CD8-positive, alpha-beta memory T cell (primary cell): ENCODE measurements at places on chromosomes 12 and 14.

DNA sequence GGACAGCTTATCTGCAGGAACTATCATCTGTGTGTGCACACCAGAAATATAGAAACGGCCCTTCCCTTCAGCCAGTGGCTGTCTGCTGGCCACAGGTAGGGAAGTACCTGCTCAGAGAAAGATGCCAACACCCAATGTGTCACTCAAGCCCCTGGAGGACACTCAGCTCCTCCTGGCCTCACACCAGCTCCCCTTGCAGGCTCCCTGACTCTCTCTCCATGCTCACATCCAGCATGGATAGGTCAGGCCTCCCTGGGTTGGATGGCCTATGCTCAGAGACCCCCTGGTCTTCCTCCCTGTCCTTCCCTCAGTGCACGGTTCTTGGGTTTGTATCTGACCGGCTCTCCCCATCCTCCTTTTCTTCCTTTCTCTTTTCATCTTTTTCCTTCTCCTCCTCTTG, 202.1 kb downstream of the BCL11B start:
- H3K27me3 ChIP-seq, result no peaks in the 10 kb centered on the region
- no peak for DNase-seq
- H3K4me3 ChIP-seq, result no peak overlapping the region
- no peaks in the 10 kb centered on the region for H3K36me3 ChIP-seq
- H3K27ac ChIP-seq, result no peak overlapping the region
- no peaks in the 10 kb centered on the region for H3K4me1 ChIP-seq

DNA sequence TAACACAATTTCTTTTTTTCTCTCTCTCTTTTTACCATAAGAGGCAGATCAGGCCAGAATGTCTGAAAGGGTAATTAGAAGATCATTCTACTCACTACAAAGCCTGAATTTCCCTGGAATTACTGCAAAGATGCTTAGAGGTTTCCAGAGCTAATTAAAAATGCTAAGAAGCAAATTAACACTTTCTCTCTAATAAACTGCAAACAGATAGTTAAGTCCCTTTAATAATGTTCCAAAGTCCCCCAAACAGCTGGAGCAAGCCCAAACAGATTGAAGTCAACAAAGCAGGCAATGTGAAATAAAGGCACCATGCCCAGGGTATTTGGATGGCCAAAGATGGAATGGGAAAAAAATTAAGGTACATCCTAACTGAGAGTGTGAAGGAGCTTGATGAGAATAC, 208.8 kb upstream of the LRFN5 start:
- H3K4me3 ChIP-seq, result no peak overlapping the region
- DNase-seq, result no peak
- H3K27ac ChIP-seq, result no peak overlapping the region
- no peaks in the 10 kb centered on the region for H3K4me1 ChIP-seq
- no peaks in the 10 kb centered on the region for H3K36me3 ChIP-seq
- no peaks in the 10 kb centered on the region for H3K27me3 ChIP-seq

DNA sequence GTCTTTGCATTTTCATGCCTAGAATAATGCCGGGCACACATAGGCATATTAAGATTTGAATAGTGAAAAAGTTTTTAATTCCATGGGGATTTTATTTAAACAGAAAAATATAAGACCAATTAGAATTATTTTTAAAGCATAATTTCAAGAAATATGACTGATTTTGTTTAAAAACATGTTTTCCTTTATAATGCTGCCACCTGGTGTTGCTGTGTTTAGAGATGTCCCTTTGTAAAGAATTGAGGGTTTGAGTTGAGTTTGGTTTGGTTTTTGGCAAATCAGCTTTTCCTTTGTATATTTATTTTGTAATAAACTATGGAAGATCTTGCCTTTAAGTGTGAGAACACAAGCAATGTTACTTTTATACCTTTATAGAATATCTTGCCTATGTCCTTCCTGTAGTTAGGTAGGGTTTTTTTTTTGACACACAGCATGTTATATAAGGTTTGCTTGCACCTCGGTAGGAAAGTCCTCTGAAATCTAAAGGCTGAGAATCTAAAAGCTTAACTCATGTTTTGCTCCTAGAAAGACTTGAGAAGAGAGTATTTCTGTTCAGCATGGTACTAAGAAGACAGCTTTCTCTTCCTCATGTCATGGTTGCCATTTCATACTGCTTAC, 31.4 kb upstream of the SNAPC1 start:
- no peaks in the 10 kb centered on the region for H3K27me3 ChIP-seq
- H3K36me3 ChIP-seq, result peaks cover 48% of the 10 kb centered on the region
- no peak overlapping the region for H3K27ac ChIP-seq
- H3K4me3 ChIP-seq, result no peak overlapping the region
- peaks cover 7% of the 10 kb centered on the region for H3K4me1 ChIP-seq
- DNase-seq, result no peak

DNA sequence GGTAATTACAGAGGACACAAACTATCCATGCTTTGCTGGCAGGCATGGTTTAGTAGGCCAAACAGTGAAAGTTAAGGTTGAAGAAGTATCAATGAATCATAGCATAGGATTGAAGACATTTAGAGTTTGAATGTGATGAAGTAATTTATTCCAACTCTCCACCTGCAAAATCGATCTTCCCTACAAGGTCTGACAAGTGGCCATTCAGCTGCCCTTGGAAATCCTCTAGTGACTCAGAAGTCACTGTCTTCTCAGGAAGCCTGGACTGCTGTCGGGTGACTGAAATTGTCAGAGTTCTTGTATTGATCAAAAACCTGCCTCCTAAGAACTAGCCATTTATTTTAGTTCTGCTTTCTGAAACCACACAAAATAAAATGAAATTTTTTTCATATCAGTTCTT, 17.7 kb upstream of the STXBP6 start:
- H3K27ac ChIP-seq, result no peak overlapping the region
- H3K27me3 ChIP-seq, result no peaks in the 10 kb centered on the region
- H3K4me1 ChIP-seq, result no peaks in the 10 kb centered on the region
- H3K4me3 ChIP-seq, result no peak overlapping the region
- no peaks in the 10 kb centered on the region for H3K36me3 ChIP-seq
- no peak for DNase-seq

DNA sequence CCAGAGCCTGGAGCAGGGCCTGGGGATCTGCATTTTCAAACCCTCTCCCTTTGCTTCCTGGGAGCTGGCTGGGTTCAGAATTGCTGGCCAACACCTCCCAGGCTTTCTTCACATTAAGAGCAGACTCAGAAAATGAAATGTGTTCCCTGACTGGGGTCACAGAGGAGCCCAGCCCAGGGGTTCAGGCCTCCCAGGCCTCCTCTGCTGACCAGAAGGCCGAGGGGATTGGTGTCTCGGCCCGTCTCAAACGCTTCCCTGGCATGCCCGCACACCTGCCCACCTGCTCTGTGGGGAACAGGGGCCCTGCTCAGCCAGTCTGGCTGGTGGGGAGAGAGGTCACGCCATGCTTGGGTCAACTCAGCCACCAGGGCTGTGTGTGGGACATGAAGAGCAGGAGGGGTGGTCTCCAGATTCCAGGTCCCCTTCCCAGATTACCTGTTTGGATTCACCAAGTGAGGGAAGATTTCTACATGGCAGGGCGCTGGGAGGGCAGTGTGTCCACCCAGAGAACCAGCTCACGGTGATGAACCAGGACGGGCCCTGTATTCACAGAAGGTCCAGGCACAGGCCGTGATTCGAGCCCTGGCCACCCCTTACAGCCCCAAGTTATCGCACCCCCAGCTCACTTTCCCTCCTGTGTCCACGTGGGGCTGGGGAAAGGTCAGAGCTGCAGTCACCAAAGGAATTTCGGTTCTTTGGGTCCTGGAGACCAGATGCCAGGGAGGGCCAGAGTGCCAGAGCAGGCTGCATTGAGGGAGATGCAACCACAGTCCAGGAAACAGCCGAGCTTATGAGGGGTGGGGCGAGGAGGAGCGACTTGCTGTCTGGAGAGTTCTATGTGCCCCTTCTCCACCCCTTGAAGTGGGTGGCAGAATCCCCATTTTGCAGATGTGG, 55.2 kb upstream of the RIN3 start:
- H3K4me1 ChIP-seq, result peaks cover 16% of the 10 kb centered on the region
- H3K36me3 ChIP-seq, result no peaks in the 10 kb centered on the region
- H3K27me3 ChIP-seq, result no peaks in the 10 kb centered on the region
- H3K4me3 ChIP-seq, result no peak overlapping the region

- no peaks in the 10 kb centered on the region for H3K36me3 ChIP-seq
- H3K4me3 ChIP-seq, result peak overlapping the region; percentile 43
- DNase-seq, result peak; percentile 75
- no peaks in the 10 kb centered on the region for H3K27me3 ChIP-seq
- H3K4me1 ChIP-seq, result peaks cover 30% of the 10 kb centered on the region
Observed at GRCh38 chr14:89430391-89431236, 13.6 kb upstream of the FOXN3 start.

DNA sequence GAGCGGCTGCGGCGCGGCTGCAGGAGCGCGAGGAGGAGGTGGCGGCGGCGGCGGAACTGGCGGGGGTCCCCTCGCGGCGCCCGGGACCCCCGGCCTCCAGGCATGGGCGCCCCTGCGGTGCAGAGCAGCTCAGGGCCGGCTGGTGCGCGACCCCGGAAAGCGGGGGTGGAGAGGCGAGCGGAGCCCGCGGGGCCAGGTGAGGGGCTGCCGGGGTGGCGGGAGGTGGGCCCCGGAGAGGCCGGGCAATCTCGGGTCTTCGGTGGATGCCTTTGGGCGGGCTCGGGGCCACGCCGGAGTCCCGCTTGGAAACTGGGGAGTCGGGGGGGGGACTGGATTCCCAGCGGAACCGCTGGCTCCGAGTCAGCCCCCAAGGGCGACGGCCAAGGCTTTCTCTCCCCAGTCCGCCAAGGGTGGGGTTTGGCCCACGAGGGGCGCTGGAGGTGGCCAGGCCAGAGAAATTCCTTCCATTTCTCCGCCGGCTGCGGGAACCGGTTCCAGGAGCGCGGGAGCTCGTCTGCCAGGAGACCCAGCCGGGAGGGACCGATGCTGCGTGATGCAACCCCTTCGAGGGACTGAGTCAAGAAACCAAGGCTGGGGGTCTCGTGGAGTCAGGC, 13.9 kb upstream of the NR4A1 start:
- peaks cover 36% of the 10 kb centered on the region for H3K4me1 ChIP-seq
- no peak overlapping the region for H3K4me3 ChIP-seq
- peak overlapping the region; percentile 9 for H3K27ac ChIP-seq
- H3K27me3 ChIP-seq, result no peaks in the 10 kb centered on the region

GRCh38 chr12:51187370-51187987, 14.5 kb upstream of the TFCP2 start:
- no peaks in the 10 kb centered on the region for H3K27me3 ChIP-seq
- H3K4me3 ChIP-seq, result no peak overlapping the region
- H3K4me1 ChIP-seq, result no peaks in the 10 kb centered on the region
- H3K27ac ChIP-seq, result no peak overlapping the region

- no peak for DNase-seq
- H3K27me3 ChIP-seq, result no peaks in the 10 kb centered on the region
- no peak overlapping the region for H3K27ac ChIP-seq
Observed at GRCh38 chr14:44995770-44996294, 33.8 kb downstream of the TOGARAM1 start.

GRCh38 chr12:42141981-42142606, 2.6 kb downstream of the GXYLT1 start:
- no peaks in the 10 kb centered on the region for H3K27me3 ChIP-seq
- no peaks in the 10 kb centered on the region for H3K36me3 ChIP-seq
- H3K27ac ChIP-seq, result no peak overlapping the region
- H3K4me1 ChIP-seq, result peaks cover 28% of the 10 kb centered on the region

DNA sequence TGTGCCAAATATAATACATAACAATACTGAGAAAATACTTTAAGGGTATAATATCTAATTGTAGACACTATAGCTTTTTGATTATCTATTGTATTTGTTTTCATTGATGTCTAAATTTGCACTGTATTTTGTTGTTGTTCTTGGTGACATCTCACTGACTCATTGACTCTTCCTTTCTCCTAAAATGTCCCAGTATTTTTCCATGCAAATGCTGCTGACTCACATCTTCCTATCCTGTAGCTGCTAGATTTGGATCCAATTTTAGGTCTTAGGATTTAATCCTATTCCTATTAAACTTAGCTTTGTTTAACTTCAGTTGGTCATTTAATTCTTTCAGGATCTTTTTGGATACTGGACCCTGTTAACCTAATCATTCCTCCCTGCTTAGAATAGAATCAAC, 148.5 kb downstream of the TMTC2 start:
- DNase-seq, result no peak
- no peak overlapping the region for H3K4me3 ChIP-seq
- H3K4me1 ChIP-seq, result no peaks in the 10 kb centered on the region
- no peaks in the 10 kb centered on the region for H3K36me3 ChIP-seq
- H3K27ac ChIP-seq, result no peak overlapping the region
- no peaks in the 10 kb centered on the region for H3K27me3 ChIP-seq

DNA sequence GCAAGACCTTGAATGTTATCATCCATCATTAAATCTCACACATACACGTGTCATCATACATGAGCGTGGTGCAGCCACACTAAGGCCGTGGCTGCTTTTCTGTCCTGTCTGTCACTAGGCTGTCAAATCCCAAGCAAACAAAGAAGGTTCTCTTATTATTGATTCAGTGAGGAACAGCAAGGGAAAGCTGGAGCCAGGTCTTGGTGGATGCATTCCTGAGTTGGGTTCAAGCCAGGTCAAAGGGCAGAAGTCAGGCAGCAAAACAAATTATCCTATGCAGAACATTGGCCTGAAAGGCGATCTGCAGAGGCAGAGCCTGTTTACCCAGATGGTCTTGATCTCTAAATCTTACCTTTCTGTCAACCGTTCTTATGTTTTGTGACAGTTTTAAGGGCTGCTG, 252.3 kb downstream of the NEDD1 start:
- H3K27me3 ChIP-seq, result no peaks in the 10 kb centered on the region
- H3K36me3 ChIP-seq, result no peaks in the 10 kb centered on the region
- no peak for DNase-seq
- H3K4me1 ChIP-seq, result no peaks in the 10 kb centered on the region
- no peak overlapping the region for H3K4me3 ChIP-seq
